ENCODE measurements at places on chromosomes 1 and 21. TPM values are rescaled to one million over a fixed set of nuclear protein-coding genes. Genes with fewer than 3 reads are reported as not detected.

TBX19 gene
- total RNA-seq = 0.76 TPM

ABL2 gene
- total RNA-seq = 10.5 TPM

CHTOP gene
- total RNA-seq = 69.3 TPM

FAM229A gene
- total RNA-seq = 3.4 TPM

OR6N1 gene
- not detected for total RNA-seq

LRRC7 gene
- total RNA-seq = 3.4 TPM

KDF1 gene
- 0.91 TPM for total RNA-seq

WNT2B gene
- total RNA-seq = 11.1 TPM

CA6 gene
- not detected for total RNA-seq

FCGR3A gene
- 73.9 TPM for total RNA-seq
